ENCODE measurements at places on chromosomes 3 and 15.

- DNase-seq: peak; percentile 30
These were observed 53.4 kb downstream of the LARS2 start for GRCh38 chr3:45441584-45442310.

DNA sequence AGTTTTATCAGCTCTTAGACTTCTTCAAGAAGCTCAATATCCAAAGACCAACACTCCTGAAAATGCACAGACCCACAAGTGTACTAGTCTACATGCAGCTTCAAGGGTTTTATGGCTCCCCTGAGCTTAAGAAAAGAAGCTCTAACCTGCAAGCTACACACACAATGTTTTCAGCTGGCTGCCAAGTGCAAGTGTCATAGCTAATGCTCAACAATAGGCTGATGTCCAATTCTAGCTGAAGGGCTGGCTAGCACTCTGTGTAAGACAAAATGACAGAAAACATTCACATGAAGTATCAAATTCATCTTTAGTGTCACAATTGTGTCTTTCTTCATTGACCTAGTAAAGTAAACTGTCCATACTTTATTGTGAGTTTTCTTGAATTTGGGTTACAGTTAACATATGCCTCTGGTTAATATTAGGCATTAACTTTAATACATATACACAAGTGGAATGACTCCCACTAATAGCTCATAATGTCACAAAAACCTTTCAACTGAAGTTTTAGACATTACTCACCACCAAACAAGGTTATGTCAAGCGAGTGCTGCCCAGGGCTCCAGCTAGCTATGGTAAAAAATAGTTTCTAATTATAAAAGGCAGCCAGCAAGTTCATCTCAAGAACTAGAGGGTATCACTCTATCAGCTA lies 15.1 kb downstream of the ABI3BP start:
- DNase-seq: no peak

GRCh38 chr3:15051531-15051930 lies 13.6 kb downstream of the MRPS25 start:
- peak; percentile 63 for DNase-seq

DNA sequence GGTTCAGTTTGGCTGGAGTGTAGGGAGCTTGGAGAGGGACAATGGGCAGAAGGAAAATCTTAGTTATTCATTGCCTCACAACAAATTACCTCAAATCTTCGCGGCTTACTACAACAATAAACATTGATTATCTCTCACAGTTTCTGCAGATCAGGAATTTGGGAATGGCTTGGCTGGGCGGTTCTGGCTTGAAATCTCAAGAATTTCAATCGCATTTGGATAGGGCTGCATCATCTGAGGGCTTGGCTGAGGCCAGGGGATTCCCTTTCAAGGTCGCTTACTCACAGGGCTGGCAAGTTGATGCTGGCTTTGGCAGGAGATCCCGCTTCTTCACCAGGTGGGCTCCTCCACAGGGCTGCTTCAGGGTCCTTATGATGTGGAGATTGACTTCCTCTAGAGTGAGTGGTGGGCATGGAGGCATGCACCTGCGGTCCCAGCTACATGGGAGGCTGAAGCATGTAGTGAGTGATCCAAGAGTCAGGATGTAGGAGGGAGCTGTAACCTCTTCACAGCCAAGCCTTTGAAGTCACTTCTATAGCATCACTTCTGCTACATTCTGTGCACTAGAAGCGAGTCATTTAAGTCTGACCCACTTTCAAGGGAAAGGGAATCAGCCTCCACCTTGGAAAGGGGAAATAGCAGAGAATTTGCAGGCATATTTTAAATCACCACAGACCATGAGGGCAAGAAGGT lies 63.1 kb downstream of the CDC25A start:
- peak; percentile 82 for DNase-seq

DNA sequence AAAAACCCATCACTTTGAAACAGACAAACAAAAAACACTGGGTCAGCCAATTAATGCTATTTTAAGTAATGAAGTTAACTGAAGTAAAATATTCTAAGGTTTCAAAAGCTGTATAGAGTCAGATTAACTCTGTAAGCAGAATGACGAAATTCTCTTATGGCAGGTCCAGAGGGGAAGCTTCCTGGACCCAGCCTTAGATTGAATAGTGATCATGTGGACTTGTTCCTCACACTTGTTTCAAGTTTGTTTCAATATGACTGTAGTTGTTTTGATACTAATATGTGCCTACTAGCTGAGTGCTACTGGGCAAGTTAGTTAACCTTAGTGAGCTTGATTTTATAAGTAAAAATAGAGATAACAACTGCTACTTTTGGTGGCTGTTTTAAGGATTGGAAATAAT lies 32.6 kb downstream of the PLS1 start:
- DNase-seq: no peak
